ENCODE measurements at places on chromosomes 3 and 15. TPM values are rescaled to one million over a fixed set of nuclear protein-coding genes. Genes with fewer than 3 reads are reported as not detected.
A peak's percentile ranks its signal among the peaks of the same experiment; 100 is the strongest.

- no peak overlapping the region for H3K4me3 ChIP-seq
- H3K27me3 ChIP-seq, result no peaks in the 10 kb centered on the region
- no peak for DNase-seq
- H3K36me3 ChIP-seq, result no peaks in the 10 kb centered on the region
- H3K27ac ChIP-seq, result no peak overlapping the region
Observed at GRCh38 chr3:54573858-54574257, 354.0 kb downstream of the LRTM1 start.

GRCh38 chr15:90956274-90957030 is 1.8 kb downstream of the RCCD1 start:
- peaks cover 11% of the 10 kb centered on the region for H3K4me1 ChIP-seq
- H3K27me3 ChIP-seq, result no peaks in the 10 kb centered on the region
- H3K27ac ChIP-seq, result peak overlapping the region; percentile 97
- H3K36me3 ChIP-seq, result peaks cover 19% of the 10 kb centered on the region
- DNase-seq, result no peak

The SH2D7 gene
- not detected for total RNA-seq

GRCh38 chr15:99249270-99249841 is at the start of gene TTC23:
Gene TTC23, minus strand, starts transcription at chr15:99249581. Its CDS starts 20,869 bp downstream, at chr15:99228712.
- H3K36me3 ChIP-seq, result no peaks in the 10 kb centered on the region
- H3K4me3 ChIP-seq, result peak within 1 kb of the TSS; percentile 72

The ARGFX gene
- total RNA-seq, result not detected

Measured in HepG2 (cell line).